HuH-7.5 (cell line): ENCODE measurements at places on chromosomes 13 and 19.
A peak's percentile ranks its signal among the peaks of the same experiment; 100 is the strongest.

GRCh38 chr19:29409076-29409862 lies 116.5 kb upstream of the VSTM2B start:
- no peak for DNase-seq

- no peak for DNase-seq
These were observed 4.7 kb downstream of the ZNF317 start for GRCh38 chr19:9144920-9145319.

GRCh38 chr13:98068521-98068920 lies 74.4 kb upstream of the FARP1 start:
- no peak for DNase-seq

- no peak for DNase-seq
These were observed 215.5 kb downstream of the KLF12 start for GRCh38 chr13:73918691-73919090.

DNA sequence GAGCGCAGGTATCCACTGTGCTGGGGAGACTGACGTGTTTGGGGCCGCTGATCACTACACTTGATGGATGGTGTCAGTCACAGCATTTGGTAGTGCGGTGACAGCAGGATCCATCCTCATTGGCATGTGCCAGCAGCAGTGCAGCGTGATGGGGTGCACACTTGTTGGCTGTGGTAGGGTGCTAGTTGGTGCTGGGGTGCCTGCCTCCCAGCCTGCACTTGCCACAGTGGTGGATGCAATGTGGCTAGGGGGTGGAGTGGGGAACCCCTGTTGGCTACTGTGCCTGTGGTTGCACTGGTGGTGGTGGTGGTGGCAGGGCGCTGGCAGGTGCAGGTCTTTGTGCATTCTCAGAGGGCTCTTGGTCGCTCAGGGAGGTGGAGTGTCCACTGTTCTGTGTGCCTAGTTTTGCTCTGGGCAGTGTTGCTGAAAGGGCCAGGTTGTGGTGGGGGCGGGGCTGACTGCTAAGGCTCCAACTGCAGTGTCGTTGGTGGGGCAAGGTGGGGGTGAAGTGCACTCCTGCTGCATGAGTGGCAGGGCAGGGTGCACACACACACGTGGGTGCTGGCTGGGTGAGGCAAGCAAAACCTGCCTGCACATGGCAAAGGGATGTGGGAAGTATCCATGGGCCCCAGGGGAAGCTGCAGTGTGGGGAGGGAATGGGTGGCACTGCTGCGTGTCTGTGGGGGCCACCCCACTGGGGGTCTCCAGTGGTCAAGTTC lies 84.8 kb downstream of the ZMYM2 start:
- no peak for DNase-seq

GRCh38 chr13:22449251-22449650 lies 731.5 kb upstream of the SGCG start:
- DNase-seq: no peak

DNA sequence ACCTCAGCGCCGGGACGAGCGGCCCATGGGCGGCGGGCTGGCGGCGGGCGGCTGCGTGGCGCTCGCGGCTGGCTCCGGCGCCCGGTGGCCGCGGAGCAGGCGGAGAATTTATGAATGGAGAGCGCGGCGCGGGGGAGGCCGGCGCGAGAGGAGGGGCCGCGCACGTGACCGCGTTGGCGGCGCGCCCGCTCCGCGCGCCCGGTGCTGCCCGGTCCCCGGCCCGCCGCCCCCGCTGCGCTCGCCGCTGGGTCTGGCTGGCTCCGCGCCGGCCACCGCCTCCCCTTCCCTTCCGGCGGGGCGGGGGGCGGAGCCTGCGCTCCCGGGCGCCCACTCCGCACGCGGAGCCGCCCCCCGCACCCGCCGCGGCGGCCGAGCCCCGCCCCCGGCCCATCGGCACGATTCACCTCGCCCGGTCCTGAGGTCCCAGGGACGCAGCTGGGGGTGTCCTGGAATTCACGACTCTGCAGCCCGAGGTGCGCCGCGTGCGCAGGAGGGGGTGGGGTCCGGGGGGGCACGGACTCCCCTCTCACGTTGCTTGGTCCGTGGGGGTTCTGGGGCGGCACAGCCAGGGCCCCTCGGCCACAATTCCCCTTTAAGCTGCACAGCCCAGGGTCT lies at the start of gene CBARP:
Gene CBARP (minus strand): TSS at position 252 of the 615 bp plus-strand sequence. CDS start 1,905 bp downstream, outside the sequence.
- peak; percentile 91 for DNase-seq

GRCh38 chr19:31519908-31520307 lies 170.7 kb upstream of the TSHZ3 start:
- DNase-seq: no peak

GRCh38 chr13:112240076-112240475 lies 136.1 kb upstream of the SPACA7 start:
- DNase-seq: no peak

DNA sequence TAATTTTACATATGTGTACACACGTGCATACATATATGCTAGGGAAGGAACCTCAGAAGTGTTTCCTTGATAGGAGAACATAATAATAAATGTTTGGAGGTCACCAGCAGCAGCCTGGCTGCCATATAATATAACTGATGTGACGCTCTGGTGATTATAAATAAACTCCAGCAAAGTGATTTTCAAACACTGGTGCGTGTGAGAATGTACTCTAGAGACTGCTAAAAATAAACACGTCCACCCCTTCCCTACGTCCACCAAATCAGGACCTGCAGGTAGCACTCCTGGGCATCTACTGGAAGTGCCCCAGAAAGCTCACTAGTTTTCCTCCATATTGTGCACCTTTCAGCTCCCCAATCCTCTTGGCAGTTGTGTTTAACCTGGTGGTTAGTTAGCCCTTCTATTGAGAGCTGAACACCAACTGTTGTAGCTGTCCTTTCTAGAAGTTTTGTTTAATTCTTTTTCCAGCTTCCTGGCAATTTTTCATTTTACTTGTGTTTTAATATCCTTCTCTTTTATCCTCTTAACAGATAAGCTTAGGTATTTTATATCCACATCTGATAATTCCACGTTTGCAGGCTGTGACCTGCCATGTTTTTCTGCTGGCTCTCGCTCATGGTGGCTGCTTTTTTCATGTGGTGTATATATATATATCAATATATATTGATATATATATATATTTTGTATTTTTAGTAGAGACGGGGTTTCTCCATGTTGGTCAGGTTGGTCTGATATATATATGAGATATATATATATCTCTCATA lies 13.0 kb downstream of the OPA3 start:
- DNase-seq: no peak

DNA sequence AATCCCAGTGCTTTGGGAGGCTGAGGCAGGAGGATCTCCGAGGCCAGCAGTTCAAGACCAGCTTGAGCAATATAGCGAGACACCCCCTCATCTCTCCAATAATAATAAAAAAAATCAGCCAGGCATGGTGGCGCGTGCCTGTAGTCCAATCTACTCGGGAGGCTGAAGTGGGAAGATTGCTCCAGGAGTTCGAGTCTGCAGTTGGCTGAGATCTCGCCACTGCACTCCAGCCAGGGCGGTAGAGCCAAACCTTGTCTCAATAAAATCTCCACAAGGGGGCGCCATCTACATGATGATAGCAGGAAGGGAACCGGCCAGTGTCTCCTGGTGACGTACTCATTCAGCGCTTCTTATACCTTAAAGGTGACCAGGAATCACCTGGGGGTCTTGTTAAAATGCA lies 13.6 kb upstream of the C5AR1 start:
- DNase-seq: peak; percentile 67

- DNase-seq: no peak
These were observed 186.9 kb upstream of the STARD13 start for GRCh38 chr13:33472446-33472845.
